ENCODE measurements at places on chromosomes 16 and 17.

DNA sequence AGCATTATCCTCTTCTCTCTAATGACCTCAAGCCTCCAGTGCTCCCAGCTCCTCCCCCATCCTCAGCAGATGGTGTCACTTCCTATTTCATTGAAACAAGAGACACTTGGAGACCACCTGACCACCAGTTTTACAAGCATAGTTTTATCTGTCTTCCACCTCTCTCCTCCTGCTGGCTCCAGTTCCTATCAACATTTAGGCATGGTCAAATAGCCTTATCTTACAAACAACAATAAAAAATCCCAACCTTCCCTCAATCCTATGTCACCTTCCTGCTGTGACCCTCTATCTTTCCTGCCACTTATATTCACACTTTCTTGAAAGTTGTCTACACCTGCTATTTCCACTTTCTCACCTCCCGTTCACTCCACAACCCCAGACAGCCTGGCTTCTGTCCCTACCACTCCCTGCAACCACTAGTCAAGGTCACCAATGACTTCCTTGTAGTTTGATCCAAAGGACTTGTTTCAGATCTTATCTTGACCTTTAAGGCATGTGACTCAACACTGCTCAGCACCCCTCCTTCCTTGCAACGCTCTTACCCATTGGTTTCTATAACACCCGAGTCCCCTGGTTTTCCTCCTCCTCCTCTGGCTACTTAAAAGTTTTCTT lies 4.3 kb upstream of the NTN1 start:
- DNase-seq: no peak

DNA sequence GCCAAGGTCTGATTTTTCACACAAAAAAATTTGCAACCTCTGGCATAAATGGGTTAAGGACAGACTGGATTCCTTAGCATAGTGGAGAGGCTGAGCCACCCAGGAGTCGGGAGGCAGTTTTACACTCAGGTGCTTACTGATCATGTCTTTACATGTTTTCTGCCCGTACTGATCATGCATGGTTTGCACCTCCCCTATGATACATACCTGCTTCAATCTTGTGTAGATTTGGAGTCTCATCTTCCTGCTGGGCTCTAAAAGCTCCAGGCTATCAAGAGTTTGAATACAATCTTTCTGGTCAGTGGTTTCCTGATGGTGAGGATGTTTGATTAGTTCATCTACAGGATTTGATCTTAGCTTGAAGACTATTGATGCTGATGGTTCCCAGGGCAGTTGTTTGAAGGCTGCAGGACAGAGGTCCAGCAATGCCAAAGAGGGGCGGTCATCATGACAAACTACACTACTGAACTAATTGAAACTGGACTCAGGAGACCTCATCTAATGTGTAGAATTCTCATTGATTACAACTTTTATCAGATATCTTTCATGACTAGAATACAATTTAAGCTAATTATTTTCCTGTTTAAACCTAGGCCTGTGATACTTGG lies 6.9 kb downstream of the C1QBP start:
- no peak for DNase-seq

DNA sequence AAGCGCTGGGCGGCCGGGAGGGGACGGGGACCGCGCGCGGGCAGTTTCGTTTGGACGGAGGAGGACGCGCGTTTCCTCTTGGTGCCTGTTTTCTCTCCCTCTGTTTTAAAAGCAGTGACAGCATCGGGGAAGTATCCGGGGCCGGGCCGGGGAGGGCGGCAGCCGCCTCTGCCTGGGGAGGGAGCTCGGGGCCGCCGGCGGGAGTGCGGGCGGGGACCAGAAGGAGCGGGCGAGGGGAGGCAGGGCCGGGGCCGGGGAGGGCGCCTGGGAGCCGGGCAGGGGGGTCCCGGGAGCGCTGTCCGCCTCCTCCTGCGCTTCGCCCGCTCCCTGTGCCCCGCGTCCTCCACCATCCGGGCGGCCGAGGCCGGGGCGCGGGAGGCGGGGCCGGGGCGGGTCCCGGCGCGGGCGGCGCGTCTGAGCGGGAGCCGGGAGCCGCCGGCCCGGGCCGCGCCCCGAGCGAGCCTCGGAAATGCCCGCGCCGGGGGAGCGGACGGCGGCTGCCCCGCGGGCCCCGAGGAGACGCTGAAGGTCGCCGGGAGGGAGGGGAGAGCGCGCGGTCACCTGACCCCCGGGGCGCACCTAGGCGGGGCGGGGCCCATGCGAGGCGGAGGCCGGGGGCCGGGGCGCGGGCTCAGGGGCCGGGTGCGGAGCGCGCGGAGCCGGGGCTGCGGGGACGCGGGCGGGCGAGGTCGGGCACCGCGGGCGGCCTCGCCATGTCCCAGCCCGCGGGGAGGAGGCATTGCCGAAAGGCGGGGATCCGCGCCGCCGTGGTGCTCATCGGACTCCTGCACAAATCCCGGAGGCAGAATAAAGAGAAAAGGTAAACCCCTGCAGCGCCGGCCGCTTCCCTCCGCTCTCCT lies 57.3 kb downstream of the RAP1GAP2 start:
- DNase-seq: no peak

GRCh38 chr17:2085648-2085949 lies 30.7 kb downstream of the HIC1 start:
- no peak for DNase-seq

- no peak for DNase-seq
These were observed 2.1 kb downstream of the TRAF7 start for GRCh38 chr16:2157480-2158261.

DNA sequence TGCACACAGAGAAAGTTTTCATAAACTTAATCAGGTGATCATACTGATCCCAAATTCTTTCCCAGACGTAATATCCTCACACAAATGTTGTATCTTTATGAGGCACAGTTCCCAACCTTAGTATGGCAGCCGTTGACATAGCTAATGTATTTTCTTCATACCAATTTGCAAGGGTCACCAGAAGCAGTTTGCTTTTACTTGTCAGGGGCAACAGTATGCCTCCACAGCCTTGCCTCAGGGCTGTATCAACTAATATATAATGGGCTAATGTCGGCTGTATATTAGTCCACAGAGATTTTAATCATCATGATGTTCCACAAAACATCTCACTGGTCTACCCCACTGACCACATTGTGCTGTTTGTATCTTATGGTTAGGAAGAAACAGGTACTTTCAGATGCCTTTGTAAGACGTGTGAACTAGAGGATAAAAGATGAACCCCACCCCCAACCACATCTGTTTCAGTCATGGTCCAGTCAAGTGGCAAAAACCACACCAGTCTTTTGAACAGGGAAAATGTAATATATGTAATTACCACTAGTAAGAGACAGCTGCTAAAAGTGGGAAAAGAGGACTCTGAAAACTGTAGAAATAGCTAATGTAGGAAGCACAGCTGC lies 55.2 kb downstream of the GAN start:
- DNase-seq: no peak

DNA sequence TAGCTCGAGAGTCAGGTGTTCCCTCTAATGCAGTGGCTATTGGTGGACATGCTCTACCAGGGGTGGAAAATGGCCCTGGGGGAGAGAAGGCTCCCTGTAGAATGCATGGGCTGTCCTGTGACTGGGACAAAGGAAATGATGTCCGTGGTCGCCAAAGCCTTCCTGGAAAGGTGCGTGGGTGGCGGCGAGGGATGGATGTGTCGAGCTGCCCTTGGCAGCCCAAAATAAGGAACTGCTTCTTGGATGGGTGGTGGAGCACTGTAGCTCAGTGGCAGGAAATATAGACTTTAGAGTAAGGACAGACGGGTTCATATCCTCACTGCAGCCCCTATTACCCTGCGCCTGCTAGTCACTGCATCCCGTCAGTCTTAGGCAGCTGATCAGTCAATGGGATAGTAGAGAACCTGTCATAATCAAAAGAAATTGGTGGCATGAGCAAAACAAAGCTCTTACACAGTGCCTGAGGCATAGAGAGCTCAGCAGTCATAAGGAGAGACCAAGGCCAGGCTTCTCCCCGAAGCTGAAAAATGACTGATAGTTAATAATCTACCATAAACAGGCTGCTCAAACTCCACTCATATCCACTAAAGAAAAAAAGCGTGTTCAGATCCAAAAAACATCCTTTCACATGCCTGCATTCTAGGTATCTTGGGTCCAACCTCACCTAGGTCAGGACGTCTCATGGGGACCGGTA lies 123.5 kb upstream of the PLCG2 start:
- DNase-seq: no peak

DNA sequence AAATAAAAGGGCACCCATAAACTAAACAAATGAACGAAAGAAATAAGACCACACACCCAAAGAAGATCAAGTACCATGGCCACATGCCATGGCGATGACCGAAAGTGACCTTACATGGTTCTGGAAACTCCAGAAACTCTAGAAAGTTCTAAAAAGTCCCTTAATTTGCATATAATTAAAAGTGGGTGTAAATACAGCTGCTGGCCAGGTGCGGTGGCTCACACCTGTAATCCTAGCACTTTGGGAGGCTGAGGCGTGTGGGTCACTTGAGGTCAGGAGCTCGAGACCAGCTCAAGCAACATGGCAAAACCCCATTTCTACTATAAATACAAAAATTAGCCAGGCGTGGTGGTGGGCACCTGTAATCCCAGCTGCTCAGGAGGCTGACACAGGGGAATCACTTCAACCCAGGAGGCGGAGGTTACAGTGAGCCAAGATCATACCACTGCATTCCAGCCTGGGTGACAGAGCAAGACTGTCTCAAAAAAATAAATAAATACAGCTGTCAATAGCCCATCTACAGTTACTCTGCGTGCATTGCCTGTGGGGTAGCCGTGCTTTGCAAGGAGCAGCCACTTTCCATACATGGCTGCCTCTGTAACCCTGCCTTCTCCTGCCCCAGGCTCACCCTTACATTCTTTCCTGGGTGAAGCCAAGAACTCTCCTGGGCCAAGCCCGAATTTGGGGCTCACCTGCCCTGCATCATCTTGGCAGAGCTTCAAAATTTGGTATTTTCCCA lies 7.2 kb upstream of the ZNF778 start:
- DNase-seq: no peak

DNA sequence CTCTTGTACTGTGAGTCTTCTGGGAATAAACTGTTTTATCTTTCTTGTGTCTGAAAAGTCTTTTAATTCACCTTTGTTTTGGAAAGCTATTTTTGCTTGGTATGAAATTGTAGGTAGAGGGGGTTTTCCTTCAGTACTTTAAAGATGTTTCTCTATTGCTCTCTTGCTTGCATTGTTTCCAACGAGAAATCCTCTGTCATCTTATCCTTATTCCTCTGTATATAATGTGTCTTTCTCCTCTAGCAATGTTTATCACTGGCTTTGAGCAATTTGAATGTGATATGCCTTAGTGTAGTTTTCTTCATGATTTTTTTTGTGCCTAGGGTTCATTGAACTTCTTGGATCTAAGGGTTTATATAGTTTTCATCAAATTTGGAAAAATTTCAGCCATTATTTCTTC lies 96.3 kb downstream of the CDK5R1 start:
- no peak for DNase-seq

GRCh38 chr17:21129023-21129681 lies 2.4 kb downstream of the DHRS7B start:
- no peak for DNase-seq

DNA sequence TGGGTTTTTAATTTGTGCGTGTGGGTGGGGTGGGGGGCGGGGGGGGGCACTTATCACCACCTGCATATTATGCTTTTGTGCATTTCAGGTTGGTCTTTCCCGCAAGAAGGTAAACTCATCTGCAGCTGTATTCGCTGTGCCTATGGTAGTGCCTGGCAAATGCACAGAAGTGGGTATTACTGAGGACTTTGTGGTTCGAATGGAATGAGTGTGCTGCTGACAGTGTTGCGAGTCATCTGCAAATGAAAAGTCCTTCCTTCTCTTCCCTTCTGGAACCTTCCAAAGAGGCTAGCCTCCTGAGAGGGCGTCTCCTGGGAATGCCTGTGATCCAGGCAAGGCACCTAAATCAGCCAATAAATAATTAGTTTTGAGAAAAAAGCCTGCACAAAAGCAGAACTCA lies 532.9 kb downstream of the MAF start:
- DNase-seq: no peak

DNA sequence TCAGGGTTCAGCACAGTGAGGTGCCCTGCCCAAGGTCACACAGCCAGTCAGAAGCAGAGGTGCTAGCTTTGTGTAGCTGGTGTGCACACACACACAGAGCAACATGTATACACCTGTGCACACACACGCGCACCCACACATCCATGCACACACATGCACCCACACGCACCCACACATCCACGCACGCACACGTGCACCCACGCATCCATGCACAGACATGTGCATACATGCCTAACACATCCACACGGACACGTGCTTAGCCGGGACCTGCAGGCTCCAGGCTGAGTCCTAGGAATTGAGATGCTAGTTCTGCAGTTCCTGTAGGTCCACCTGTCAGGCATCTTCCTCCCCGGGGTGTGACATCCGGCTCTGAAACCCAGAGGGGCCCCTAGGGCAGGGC lies 13.0 kb upstream of the DPEP1 start:
- DNase-seq: no peak

DNA sequence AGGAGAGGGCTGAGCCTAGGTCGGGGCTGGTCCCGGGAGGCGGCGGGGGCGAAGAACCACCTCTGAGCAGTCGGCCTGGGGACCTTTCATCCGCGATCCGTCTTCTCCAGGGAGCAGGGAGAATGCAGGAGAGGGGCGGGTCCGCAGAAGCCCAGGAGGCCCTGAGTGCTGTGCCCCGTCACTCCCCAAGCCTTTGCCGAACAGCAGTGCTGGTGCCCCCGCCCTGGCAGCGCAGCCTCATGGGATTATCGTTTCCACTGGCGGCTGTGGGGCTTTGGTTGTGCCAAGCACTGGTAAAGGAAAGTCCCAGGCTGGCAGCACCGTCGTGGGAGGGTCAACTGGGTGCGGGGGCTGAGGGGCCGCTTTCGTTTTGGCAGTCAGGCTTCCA lies 631 bp downstream of the TBL3 start:
- no peak for DNase-seq

DNA sequence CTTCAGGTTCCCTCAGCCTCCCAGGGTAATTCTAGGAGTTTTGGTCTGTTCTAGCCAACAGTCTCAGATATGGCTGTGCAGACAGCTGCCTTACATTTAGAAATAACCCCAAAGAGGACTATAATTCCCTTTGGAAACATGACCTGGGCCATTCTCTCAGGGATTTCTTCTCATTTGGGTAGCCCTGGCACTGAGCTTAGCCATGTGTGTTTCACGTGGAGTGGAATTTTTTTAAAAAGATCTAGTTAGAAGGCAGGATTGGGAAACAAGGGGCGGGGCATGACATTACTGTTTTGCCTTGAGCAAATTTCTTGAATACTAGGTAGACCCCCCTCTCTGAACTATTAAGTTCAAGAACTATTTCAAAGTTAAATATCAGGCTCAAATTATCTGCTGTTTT lies 29.6 kb upstream of the MRC2 start:
- no peak for DNase-seq

All from GM10248 (cell line).